ENCODE measurements at places on chromosomes 5 and 9.
A peak's percentile ranks its signal among the peaks of the same experiment; 100 is the strongest.

- no peak for DNase-seq
Observed at GRCh38 chr9:78533500-78533899, 236.6 kb downstream of the PSAT1 start.

DNA sequence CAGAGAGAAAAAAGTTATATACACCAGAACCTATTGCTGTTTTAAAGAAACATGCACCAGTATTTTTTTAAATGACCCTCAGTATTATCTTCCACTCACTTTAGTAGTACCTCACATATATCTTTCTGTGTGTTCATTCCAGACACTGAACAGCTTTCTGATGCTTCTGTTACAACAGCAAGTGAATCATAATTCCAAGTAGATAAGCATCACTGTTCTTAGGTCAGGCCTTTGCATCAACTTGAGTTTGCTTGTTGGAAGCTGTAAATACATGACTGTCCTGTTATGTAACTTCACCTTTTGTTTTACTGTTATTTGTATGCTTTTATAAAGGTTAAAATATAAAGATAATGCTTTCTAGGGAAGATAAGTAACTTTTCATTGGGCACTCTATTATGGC lies 184.4 kb downstream of the ISL1 start:
- no peak for DNase-seq

DNA sequence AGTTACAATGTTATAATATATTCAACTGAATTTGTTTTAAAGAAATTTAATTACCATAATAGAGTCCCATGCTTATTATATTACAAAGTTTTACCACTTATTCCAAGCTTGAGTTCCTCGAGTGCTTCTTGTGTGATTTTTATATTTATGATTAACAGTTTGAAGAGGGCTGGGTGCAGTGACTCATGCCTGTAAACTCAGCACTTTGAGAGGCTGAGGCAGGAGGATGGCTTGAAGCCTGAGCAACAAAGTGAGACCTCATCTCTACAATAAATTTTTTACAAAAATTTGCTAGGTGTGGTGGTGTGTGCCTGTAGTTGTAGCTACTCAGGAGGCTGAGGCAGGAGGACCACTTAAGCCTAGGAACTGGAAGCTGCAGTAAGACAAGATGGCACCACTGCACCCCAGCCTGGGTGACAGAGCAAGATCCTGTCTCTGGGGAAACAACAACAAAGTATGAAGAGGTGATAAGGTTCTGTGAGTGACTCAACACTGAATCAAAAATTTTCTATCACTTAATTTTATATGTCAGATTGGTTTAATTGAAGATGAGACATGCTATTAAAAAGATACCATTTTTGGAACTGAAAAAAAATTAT lies 9.2 kb downstream of the POC5 start:
- no peak for DNase-seq

DNA sequence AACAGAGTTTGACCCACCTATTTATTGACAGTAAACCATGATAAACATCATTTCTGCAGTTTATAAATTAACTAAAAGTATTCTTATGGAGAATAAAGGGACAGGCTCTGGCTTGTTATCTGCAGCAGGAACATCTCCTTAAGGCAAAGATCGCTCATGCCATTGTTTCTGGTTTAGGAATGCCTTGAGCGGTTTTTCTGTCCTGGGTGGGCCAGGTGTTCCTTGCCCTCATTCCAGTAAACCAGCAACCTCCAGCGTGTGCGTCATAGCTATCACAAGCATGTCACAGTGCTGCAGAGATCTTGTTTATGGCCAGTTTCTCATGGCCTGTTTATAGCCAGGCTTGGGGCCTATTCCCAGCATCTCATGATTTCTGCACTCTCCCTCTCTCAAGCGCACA lies 521.7 kb downstream of the HINT1 start:
- DNase-seq = no peak

DNA sequence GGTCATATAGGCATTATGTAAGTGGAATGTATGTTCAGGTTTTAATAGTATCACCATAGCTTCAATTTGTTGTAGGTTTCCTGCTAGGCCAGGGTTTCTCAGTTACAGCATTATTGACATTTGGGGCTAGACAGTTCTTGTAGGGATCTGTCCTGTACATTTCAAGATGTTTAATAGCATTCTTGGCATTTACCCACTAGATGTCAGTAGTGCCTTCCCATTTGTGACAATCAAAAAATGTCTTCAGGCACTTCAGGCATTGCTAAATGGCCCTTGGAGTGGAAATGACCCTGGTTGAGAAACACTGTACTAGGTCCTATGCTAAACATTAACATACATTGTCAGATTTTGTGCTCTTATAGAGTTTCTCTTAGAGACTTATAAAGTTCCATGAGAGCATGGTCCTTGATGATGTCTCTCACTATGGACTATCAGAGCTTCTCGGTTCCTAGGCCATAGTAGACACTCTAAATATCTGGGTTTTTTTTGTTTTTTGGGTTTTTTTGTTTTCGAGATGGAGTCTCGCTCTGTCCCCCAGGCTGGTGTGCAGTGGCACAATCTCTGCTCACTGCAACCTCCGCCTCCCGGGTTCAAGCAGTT lies 1.4 kb downstream of the KIF20A start:
- peak; percentile 35 for DNase-seq

DNA sequence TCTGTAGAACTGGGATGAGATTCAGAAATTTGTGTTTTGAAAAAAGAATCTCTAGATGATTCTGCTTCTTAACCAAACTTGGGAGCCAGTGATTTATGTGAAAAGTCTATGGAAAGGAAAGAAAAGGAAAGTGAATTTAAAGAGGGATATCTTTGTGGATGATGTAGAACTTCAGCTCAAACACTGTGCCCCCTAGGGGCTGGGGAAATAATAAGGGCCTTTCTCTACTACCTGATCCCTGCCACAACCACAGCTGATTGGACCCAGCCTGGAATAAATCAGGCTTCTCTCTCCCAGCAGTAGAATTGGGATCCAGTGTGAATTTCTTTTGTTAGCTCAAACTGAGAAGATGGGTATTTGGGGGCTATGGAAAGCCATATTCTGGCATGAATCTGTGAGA lies 155.0 kb downstream of the PRELID2 start:
- no peak for DNase-seq

GRCh38 chr5:55763746-55764420 lies 26.0 kb downstream of the DDX4 start:
- no peak for DNase-seq

DNA sequence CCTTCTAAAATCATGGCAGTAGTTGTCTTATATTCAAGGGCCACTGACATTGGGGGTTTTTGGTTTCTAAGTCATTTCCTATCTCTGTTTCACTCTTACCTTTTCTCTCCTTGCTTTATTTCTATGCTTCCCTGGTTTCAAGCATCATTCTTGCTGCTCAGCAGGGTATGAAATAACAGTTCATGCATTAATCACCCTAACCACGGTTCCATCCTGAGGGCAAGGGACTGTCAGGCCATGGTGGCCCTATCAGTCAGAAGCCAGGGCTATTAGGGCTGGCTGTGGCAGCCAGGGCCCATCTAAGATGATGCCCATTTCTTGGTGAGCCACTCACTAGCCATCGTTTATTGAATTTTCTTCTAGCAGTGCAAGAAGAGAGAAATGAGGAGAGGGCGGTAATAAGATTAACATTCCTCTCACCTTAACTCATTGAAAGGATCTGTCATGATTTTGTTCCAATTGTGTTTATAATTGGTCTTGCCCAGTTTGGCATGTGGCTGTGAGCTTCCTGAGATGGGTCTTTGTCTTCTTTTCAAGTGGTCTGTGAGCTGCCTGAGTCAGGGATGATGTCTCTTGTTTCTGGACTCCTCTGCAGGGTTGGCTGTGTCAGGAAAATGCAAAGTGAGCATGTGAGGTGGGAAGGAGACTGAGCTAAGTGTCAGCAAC lies 45.2 kb downstream of the CYSTM1 start:
- DNase-seq = no peak

DNA sequence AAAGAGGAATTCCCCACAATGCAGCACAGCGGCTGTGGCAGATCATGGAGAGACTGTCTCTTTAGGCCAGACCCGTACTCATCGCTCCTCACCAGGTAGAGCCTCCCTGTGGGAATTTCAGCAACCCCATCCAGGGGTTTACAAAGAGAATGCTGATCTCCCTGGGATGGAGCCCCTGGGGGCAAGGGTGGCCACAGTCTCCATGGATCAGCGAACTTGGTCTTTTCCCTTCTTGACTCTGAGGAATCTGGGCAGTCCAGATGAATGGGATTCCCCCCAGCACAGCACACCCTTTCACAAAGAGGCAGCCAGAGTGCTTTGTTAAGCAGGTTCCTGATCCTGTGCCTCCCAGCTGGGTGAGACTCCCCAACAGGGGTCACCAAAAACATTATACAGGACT lies 108.7 kb upstream of the RGMB start:
- no peak for DNase-seq

GRCh38 chr9:73202980-73203379 lies 51.3 kb downstream of the ANXA1 start:
- no peak for DNase-seq

DNA sequence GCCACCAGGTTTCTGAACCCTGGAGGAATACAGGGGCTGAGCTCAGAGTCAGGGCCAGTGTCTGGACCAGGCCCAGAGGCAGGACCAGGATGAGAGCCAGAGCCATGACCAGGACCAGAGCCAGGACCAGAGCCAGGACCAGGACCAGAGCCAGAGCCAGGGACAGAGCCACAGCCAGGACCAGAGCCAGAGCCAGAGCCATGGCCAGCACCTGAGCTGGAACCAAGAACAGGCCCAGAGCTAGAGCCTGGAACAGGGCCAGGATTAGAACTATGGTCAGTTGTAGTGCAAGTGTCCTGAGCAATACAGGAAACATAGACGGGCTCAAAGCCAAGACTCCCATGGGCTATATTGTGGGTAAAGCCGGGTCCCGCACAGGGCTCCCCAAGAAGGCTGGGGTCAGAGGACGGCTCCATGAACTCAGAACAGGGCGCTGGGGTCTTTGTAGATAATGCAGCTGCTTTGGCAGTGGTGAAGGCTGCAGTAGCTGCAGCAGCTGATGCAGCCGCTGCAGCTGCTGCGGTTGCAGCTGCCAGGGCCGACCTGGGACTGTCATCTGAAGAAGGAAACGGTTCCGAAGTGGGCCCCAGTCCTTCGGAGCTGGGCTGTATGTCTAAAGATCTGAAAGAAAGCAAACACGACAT lies 559 bp downstream of the SPAG8 start:
- no peak for DNase-seq

GRCh38 chr5:156912869-156913268 lies 50.2 kb downstream of the TIMD4 start:
- no peak for DNase-seq

- no peak for DNase-seq
Observed at GRCh38 chr5:114255260-114255659, 106.6 kb upstream of the KCNN2 start.

DNA sequence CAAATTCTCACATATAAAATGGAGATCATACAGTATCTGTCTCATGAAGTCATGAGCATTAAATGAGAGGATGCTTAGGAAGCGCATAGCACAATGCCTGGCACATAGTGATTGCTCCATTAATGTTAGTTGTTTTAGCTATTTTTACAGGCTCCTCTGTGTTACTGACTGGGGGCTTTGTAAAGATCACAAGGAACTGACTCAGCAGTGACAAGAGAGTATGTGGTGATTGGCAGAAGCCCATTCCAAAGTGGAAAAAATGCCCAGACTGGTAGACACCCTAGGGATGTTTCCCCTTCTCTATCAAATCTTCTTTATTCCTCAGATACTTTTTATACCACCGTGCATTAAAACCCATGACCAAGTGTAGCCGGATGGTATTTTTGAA lies 33.5 kb downstream of the ABLIM3 start:
- no peak for DNase-seq

DNA sequence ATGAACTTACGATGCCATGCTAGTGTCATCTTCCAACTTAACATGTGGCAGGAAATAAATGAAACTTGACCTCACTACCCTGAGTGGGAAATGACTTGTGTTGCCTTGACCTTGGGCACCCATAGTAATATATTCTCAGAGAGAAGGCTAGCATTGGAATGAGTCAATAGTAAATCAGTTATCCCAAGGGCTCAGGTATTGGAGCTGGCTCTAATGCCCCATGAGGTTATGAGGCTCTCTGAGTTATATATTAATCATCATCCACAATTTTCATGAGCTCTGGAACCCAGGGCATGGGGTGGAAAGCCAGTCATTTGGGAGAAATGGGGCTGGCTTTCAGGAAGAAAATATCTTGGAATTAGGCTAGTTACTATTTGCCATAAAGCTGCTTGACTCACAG lies 42.4 kb upstream of the SMIM32 start:
- DNase-seq = no peak

GRCh38 chr5:25027061-25027460 lies 382.3 kb upstream of the CDH10 start:
- DNase-seq = no peak

DNA sequence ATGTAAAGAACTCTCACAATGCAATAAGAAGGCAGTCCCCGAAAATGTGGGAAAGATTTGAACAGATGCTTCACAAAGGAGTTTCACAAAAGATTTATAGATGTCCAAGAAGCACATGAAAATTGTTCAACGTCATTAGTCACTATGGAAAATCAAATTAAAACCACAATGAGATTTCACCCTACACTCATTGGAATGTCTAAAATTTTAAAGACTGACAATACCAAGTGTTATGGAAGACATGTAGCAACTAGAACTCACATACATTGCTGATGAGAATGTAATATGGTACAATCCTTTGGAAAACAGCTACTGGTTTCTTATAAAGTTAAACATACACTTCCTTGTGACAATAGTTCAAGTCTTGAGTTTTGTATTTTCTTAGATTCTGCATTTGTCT lies 11.0 kb upstream of the RECK start:
- no peak for DNase-seq

- DNase-seq = peak; percentile 9
Observed at GRCh38 chr5:81856948-81857928, 106.3 kb upstream of the SSBP2 start.

DNA sequence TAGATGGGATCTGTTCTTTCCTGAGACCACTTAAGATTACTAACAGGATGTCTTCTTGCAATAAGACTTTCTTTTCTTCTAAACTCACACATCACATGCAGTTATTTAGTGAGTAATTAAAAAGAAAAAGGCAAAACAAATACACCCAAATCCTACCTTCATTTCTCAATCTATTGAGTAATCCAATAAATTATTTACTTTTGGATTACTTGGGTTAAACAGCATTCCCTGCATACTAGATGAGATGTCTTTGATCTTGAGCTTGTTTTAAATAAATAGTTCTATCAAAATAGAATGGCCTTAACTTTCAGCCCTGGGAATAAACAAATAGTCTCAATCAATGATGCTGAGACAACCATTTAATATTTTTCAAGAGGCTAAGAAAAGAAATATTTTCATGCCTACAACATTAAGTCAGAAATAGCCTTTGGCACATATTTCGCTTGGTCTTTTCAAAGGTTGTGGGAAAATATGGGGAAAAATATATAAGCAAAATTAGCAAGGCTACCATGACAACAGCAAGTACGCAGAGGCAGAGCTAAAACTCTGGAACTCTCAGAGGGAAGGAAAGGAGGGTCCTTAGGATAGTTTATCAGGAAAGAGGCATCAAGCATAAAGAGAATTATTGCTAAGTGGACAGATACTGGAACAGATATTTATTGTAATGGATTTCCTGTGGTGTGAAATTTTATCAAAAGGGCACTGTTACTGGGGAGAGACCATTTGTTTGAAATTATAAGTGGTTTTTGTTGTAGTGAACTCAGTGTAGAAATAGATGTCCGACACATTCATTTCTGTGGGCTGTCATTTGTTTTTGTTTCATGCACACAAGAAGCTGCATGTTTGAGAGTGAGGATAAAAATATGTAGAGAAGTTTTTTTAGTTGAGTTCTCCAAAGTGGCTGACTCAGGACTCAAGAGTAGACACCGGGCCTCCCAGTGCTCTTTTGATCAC lies 70.2 kb upstream of the CDH6 start:
- DNase-seq = peak; percentile 38

- DNase-seq = no peak
Observed at GRCh38 chr9:7984692-7985091, 185.1 kb upstream of the DMAC1 start.

- no peak for DNase-seq
Observed at GRCh38 chr9:75242426-75242825, 154.1 kb downstream of the OSTF1 start.

All from AG08396 (cell line).